ENCODE measurements at places on chromosomes 12 and 14.

- DNase-seq = peak; percentile 6
These were observed 25.3 kb downstream of the CLEC2A start for GRCh38 chr12:9906873-9907272.

DNA sequence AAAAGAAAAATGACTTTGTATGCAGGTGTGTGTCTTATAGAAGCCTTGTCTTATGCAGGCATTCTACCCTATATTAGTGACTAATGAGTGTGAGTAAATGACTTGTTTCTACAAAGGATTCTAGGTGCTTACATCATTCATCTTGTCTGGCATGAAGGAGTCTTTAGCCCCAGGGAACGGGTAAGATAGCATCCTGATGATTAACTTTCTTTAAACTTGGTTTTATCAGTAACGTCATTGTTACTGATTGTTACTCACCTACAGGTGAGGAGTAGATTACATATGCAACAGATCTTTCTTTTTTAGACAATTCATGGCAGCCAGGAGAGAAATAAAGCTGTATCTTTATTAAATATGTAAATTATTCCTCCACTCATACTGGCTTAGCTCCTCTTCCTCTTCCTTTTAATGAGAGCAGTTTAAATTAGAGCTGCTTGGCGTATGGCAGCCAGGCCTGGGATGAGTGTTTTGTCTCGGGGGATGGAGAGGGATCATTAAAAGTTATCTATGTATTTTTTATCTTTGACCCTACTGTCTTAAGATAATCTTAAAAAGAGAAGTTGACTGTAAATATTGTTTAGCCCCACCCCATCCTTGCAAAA, 57.2 kb upstream of the ATP2A2 start:
- DNase-seq = no peak

- DNase-seq = no peak
These were observed 68.2 kb downstream of the IFT43 start for GRCh38 chr14:76053572-76054355.

DNA sequence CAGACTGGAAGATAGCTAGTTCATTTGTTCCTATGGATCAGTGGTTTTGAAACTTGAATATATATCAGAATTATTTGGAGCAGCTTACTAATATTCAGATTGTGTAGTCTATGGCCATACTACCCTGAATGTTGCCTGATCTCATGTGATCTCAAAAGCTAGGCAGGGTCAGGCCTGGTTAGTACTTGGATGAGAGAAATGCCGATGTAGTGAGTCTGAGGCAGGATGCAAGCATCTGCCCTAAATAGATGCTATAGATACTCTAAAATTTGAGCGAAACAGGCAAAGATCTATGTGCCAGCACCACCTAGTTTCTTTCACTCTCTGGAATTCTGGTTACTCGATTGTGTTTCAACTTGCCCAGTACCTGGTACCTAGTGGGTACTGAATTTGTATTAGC, 40.9 kb downstream of the FRMD6 start:
- DNase-seq = no peak

DNA sequence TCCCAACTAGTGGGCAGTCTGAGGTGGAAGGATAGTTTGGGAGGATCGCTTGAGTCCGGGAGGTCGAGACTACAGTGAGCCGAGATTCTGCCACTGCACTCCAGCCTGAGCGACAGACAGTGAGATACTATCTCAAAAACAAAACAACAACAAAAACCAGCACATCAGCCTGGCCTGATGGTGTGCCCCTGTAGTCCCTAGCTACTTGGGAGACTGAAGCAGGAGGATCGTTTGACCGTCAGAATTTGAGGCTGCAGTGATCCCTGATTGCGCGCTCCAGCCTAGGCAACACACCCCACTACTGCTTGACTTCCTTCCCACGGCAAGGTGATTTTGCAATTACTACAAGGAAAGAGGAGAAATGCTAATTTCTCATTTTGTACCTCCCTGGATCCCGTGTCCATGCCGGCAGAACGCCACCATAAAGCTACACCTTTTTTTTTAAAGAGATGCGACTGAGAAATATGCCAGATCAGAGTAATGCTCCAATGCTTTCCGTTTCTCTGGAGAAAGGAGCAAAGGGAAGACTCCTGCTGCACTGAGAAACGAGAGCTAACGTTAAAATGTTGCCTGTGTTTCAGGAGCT, 672 bp upstream of the SCFD1 start:
- no peak for DNase-seq

DNA sequence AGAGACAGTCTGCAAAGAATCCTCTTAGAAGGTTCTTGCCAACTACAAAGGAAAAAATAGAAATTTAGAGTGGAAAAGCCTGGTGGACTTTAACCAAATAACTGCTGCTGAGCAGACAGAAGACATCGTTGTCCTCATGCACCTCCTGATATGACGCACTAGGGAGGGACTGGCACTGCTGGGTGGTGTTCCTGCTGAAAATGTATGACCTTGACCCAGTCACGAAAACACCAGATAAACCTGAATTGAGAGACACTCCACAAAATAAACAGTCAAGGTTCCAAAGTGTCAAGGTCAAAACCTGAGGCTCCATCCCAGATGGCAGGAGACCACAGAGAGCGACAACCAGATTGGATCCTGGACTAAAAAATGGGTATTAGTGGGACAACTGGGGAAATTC, 61.9 kb downstream of the CHGA start:
- DNase-seq = no peak

DNA sequence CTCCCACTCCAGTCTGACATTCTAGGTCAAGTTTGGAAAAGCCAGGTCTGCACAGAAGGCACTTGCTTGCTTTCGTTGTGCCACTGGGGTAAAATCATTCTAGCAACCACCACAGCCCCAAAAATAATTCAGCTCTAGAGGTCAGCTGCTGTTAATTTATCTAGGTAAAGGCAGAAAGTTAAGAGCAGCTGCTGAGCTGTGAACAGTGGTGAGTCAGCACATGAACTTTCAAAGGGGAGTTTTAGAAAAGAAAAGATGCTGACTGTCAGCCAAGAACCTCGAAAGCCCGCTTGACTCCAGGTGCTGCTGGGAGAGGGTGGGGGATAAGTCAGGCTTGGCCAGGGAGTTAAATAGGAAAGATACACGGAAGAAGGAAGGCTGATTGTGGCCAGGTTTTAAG, 12.7 kb downstream of the CCDC197 start:
- DNase-seq = no peak

DNA sequence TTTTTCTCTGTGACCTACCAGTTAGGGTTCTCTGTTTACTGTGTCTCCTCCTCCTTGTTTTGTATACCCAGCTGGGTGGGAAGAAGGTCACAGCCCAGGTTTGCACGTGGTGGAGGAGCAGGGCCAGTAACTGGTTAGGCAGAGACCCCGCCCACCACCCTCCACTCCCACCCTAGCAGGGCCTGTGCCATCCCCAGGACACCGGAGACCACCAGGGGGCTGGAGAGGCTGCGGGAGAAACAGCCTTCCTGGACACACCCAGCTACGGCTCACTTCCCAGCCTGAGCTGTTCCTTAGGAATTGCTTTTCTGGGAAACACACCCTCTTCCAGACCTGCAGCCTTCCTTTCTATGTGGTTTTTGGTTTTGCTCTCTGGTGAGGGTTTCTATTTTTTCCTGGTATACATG, 21.1 kb downstream of the BDKRB2 start:
- no peak for DNase-seq

GRCh38 chr12:108852674-108853309, 4.6 kb downstream of the SSH1 start:
- DNase-seq = no peak

DNA sequence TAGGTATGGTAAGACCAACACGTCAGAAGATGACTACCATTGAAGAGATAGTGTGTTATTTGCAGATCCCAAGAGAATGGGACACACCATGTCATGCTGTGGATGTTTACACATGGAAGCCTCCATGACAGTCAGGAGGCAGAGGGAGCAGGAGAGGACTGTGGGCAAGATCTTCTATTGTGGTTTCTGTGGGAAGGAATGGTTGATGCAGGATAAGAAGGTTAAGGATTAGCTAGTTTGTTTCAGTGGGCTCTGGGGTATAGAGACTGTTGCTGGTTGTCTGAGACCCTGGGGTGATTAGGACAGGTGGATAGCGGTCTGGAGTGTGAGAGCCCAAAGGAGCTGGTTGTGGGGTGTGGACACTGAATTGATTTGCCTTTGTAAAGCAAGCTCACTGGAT, 23.3 kb downstream of the TAS2R7 start:
- DNase-seq = no peak

- no peak for DNase-seq
These were observed 114.4 kb downstream of the ZNF664 start for GRCh38 chr12:124087266-124088051.

DNA sequence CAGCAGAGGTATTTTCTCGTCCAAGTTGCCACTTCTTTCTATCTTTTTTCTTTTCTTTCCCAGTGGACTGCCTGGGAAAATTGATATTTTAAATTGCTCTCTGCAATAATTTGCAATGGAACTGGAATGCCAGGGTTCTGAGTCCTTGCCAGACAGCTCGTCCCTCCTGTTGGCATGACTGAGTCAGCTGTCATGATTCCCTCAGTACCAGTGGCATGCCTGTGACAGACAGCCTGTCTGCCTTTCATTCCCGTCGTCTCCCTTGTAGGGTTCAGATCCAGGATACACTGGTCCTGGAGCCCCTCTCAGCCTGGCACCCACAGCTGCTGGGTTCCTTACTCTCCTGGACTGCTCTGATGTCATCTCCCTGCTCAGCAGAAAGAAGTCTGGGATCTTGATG, 84.8 kb downstream of the PTPN11 start:
- DNase-seq = no peak

DNA sequence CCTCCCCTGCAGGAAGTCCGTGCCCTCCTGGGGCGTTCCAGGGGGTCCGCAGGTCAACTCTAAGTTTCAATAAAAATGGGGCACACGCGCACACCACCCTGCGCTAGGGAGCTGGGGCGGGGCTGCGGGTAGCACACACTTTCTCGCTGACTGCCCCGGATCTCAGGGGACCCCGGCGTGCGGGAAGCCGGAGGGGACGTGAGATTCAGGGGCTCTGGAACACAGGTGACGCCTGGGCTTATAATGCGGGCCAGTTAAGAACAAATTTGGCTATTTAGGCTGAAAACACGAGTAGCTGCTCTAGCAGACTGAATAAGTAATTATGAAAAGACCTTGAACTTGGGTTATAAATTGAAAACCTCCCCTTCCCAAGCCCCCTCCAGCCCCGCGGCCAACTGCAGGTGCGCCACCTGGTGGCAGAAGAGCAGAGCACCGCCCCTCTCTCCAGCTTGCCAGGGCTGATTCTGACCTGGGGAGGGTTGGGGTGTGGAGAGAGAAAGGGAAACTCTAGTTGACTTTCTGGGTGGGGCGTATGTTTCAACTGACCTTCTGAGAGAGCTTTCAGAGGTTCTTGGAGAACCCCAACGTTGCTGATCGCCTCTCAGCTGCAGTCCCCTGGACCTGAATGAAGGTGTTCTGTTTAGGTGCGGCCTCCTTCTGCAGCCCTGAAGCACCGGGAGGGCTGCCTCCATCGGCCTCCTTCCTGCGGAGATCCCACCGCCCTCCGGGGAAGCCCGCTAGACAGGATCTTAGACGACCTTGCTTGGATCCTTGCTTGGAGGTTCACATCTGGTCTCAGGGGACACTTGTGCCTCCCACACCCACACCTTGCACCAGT, 118.4 kb upstream of the EVL start:
- peak; percentile 16 for DNase-seq

- no peak for DNase-seq
These were observed 59.8 kb downstream of the SERPINA3 start for GRCh38 chr14:94671870-94672444.

- no peak for DNase-seq
These were observed 254.0 kb downstream of the NTF3 start for GRCh38 chr12:5685935-5686334.
